OCI-LY7 (cell line): ENCODE measurements at places on chromosomes 11 and 22. TPM values are rescaled to one million over a fixed set of nuclear protein-coding genes. Genes with fewer than 3 reads are reported as not detected.

CELSR1 gene
- 3.7 and 4.9 TPM in 2 replicates for total RNA-seq

HSCB gene
- total RNA-seq, result 17.2 and 17.6 TPM in 2 replicates

CD248 gene
- total RNA-seq, result 0.18 and 0.46 TPM in 2 replicates

P2RY6 gene
- total RNA-seq, result not detected in 2 replicates

OR8D4 gene
- not detected in 2 replicates for total RNA-seq

CDPF1 gene
- total RNA-seq, result 15.4 and 19.4 TPM in 2 replicates

DNA sequence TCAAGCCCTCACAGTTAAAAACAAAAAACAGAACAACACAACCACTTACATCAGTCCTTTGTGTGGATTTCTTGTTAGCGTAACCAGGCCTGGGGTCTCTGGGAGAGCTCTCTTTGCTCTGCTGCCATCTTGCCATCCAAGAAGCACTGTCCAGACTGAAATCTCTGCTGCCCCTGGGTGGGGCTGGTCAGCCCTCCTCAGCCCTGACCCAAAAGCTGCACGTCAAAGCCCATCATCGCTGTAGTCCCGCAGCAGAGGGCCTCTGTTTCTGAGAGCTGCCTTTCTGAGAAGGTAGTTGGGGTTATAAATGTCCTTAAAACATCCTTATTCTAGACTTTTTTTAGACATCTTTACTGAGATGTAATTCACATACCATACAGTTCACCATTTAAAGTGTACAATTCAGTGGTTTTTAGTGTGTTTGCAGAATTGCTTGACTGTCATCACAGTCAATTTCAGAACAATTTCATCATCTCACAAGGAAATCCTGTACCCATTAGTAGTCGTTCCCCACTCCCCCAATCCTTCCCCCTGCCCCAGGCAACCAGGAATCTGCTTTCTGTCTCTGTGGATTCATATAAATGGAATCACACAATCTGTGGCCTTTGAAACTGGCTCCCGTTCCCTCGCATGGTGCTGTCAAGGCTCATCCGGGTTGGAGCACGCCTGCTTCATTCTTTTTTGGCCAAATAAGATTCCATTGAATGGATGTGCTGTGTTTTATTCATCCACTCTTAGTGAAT is 94.9 kb downstream of the TBC1D22A start:
- DNase-seq, result no peak

- DNase-seq, result peak; percentile 7
Measured at GRCh38 chr22:35037089-35037488, 28.9 kb upstream of the ISX start.

DNA sequence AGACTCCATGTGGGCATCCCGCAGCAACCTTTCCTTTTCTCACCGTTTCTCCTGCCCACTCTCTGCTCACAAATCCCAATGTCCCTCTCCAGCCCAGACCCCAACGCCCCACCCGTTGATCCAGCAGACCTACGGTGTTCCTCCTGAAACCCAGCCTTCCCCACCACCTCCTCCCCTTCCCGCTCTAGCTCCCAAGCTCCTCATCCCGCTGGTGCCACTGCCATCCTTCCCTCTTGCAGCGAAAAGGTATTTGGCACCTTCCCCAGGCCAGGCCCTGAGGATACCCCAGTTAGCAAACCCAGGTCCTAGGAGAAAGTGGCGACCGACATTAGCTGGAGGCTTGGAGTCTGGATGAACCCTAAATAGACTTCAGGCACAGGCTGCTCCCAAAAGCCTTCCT is 84.0 kb upstream of the RTL6 start:
- DNase-seq, result no peak

GRCh38 chr11:63920126-63920938 is 3.4 kb upstream of the RCOR2 start:
- no peak for DNase-seq

DNA sequence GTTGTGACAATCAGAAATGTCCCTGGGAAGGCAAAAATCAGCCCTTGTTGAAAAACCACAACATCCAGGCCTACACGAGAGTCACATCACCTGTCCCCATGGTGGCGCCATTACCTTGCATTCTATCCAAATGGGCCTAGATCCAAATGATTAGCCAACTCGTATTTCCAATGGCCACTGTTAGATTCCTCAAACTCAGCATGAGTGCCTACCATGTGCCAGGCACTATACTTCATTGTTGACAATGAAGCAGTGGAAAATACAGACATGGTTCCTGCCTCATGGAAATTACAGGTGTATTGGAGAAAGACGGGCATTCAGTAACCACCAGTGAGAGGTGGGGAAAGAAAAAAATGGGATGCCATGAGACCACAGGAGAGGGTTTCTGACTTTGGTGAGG is 29.8 kb upstream of the CREB3L1 start:
- peak; percentile 38 for DNase-seq

- DNase-seq, result no peak
Measured at GRCh38 chr11:124301548-124301947, 12.2 kb downstream of the OR8D1 start.

DNA sequence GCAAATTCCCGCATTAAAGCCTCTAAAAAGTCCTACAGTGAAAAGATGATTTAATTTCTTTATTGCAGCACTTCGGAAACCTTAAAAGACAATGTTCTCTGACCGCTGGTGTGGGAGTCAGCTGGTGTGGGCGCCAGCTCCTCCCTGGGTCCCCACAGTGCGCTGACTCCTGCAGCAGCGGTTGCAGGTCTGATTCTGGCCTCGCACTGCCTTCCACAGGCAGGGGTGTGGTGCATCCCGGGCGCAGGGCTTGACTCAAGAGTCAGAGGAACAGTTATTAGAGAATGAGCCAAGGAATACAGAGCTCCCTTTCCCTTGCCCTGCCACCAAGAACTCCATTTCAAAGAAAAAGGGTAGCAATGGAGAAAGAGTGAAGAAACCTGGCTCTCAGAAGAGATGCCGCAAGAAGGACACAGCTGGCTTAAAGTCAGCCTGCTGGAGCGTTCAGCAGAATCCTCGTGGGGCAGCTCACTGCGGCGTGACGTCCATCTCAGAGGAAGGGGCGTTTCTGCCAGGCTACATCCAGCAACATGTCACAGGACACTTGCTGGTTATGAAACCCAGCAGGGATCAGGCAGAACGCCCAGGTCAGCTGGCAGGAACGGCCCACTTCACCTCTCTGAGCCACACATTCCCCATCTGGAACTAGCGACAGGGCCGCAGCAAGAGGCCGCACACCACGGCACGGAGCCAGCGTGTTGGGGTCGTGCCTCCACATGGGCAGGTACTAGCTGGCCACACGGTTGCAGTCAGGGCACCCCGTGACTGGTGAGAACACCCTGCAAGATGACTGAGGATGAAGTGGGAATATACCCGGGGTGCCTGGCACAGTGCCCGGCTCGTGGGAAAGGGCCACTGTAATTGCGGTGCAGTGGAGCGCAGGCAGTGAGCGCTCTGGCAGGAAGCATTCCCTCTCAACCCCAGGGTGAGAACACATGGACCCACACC is 18.1 kb upstream of the EFCAB6 start:
- DNase-seq, result no peak

DNA sequence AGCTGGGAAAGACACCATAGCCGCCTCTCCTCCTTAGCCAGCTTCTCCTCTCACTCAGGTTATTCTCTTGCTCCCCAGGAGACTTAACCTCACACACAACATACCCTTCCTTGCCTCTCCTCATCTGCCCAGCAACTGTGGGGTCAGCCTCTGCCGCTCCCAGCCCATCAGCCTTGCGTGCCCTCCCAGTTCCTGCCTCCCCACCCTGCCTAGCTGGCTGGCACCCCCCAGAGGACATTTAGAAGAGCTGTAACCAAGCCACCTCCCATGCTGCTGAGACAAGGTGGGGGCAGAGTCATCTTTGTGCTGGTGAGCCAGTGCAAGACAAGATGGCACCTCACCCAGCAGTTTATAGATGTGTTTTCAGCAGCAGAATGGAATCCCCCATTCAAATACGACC is 38.2 kb downstream of the TOM1 start:
- no peak for DNase-seq

GRCh38 chr11:66418168-66418985 is 2.5 kb upstream of the NPAS4 start:
- DNase-seq, result peak; percentile 64

GRCh38 chr11:65588199-65589054 is 7.2 kb downstream of the KCNK7 start:
- DNase-seq, result peak; percentile 84

DNA sequence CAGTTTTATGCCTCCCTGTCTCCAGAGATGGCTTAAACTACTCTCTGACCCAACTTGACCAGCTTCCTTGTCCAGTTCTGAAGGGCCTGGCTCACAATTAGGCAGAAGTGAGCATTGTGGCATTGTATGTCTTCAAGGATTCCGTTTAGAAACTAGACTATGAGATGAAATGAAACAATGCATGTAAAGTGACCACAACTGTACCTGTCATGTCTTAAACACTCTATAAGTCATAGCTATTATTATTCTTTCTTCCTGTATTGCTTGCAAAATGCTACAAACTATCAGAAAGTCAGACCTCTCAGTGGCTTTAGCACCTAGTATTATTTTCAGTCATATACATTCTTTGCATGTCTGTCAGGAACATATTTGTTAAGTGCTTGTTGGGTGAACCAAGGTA is 127.9 kb upstream of the MTMR2 start:
- DNase-seq, result no peak
